ENCODE measurements at places on chromosomes 7 and 10. TPM values are rescaled to one million over a fixed set of nuclear protein-coding genes. Genes with fewer than 3 reads are reported as not detected.

- no peak for DNase-seq
Measured at GRCh38 chr7:121603886-121604285, 207.8 kb upstream of the FAM3C start.

GRCh38 chr7:95190515-95190914, 133.8 kb downstream of the PON1 start:
- DNase-seq, result no peak

DNA sequence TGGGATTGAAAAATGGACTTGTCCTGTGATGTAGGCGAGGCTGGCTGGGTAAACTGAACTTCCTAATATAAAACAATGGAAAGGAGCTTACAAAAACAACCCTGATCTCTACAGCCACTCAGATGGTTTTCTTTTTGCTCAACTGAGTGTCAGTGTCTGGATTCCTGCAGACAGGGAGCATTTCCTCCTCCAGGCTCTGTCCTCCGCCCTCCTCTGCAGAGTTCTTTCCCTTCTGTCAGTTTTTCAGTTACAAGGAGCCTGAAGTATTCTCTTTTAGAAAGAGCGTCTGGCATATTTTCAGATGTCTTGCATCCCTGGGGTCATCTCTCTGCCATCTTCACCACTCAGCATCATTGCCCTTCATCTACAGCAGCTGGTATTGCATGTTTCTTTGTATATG, 50.0 kb upstream of the PITRM1 start:
- DNase-seq, result no peak

- DNase-seq, result no peak
Measured at GRCh38 chr10:898141-898540, 33.4 kb downstream of the LARP4B start.

Gene KLF14
- total RNA-seq, result not detected

Gene NET1
- 40.2 TPM for total RNA-seq

Gene SPDYE2
- total RNA-seq, result not detected

Gene TRIM74
- 0.58 TPM for total RNA-seq

Gene HHEX
- total RNA-seq, result 109 TPM
